ENCODE measurements at places on chromosomes 7 and 10. TPM values are rescaled to one million over a fixed set of nuclear protein-coding genes. Genes with fewer than 3 reads are reported as not detected.

The NT5C3A gene
- 81.4 TPM for total RNA-seq

The COL1A2 gene
- total RNA-seq, result 1.6 TPM

The RUFY2 gene
- total RNA-seq, result 12.4 TPM

The PTPN12 gene
- 20.6 TPM for total RNA-seq

- H3K27me3 ChIP-seq, result peaks cover 5% of the 10 kb centered on the region
- peaks cover 19% of the 10 kb centered on the region for H3K4me1 ChIP-seq
- H3K36me3 ChIP-seq, result peaks cover 7% of the 10 kb centered on the region
- no peak for DNase-seq
Observed at GRCh38 chr7:123768493-123768892, 19.7 kb upstream of the WASL start.

DNA sequence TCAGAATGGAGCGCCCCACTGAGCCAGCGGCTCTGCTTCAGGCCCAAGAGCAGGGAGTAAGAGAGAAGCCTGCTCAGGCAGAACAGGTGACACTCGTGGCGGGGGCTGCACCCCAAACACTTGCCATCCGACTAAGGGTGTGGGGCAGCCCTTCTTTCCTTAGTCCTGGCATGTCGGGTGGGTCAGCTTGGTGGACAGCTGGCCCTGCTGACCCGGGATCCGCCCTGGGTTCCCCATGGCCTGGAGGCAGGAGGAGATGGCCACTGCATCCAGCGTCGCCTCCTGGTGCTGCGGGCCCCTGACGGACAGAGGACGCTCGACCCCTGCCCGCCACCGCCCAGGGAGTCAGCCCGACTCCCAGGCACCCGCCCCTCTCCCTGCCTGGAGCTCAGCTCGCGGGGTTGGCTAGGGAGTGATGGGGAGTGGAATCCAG, 1.2 kb upstream of the PAOX start:
- no peak overlapping the region for H3K27ac ChIP-seq
- H3K36me3 ChIP-seq, result no peaks in the 10 kb centered on the region
- H3K27me3 ChIP-seq, result peaks cover 17% of the 10 kb centered on the region
- peaks cover 10% of the 10 kb centered on the region for H3K4me1 ChIP-seq

- no peak overlapping the region for H3K4me3 ChIP-seq
- no peaks in the 10 kb centered on the region for H3K27me3 ChIP-seq
- peaks cover 25% of the 10 kb centered on the region for H3K4me1 ChIP-seq
- H3K36me3 ChIP-seq, result peaks cover 61% of the 10 kb centered on the region
- no peak for DNase-seq
Observed at GRCh38 chr10:17660921-17661320, 17.0 kb downstream of the STAM start.

DNA sequence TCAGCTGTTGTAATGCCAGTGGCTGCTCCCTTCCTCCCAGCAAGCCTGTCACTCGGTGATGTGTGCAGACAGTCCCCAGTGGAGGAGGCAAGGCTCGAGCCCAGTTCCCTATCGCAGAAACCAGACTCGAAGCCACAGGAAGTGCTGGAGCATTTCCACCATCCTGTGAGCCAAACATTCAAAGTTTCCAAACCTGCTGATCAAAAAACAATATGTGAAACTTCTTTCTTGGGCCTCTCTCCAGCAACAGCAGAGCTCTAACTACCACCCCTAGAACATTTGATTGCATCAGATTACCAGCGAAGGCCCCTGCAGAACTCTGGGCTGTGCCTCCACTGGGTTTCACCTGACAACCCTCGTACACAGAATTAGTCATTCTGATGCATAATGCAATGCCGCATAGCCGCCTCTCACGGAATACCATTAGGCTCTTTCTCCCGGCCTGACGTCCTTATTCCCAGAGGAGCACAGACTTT, 94.0 kb downstream of the ELMO1 start:
- peak; percentile 60 for DNase-seq
- no peaks in the 10 kb centered on the region for H3K36me3 ChIP-seq
- H3K4me3 ChIP-seq, result no peak overlapping the region
- no peaks in the 10 kb centered on the region for H3K27me3 ChIP-seq
- H3K27ac ChIP-seq, result peak overlapping the region; percentile 42

DNA sequence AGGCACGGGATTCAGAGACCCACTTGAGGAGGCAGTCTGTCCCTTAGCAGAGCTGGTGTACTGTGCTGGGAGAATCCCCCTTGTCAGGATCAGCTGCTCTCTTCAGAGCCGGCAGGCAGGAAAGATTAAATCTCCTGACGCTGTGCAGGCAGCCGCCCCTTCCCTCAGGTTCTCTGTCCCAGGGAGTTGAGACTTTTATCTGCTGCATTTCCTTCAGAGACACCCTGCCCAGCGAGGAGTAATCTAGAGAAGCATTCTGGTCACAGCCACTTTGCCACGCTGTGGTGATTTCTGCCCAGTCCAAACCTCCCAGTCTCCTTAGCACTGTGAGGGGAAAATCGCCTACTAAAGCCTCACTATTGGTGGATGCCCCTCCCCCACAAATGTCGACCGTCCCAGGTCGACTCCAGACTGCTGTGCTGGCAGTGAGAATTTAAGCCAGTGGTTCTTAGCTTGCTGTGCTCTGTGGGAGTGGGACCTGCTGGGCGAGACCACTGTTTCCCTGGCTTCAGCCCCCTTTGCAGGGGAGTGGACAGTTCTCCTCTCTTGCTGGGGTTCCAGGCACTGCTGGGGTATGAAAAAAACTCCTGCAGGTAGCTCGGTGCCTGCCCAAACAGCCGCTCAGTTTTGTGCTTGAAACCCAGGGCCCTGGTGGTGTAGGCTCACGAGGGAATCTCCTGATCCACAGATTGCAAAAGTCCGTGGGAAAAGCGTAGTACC, 265.4 kb downstream of the ZWINT start:
- no peaks in the 10 kb centered on the region for H3K4me1 ChIP-seq
- H3K27ac ChIP-seq, result no peak overlapping the region
- H3K27me3 ChIP-seq, result no peaks in the 10 kb centered on the region

GRCh38 chr7:57651006-57651405, 201.0 kb downstream of the ZNF716 start:
- no peak overlapping the region for H3K4me3 ChIP-seq
- no peak for DNase-seq
- no peaks in the 10 kb centered on the region for H3K4me1 ChIP-seq

GRCh38 chr7:70094831-70095230, 496.6 kb downstream of the AUTS2 start:
- H3K4me3 ChIP-seq, result no peak overlapping the region
- H3K36me3 ChIP-seq, result no peaks in the 10 kb centered on the region
- H3K4me1 ChIP-seq, result no peaks in the 10 kb centered on the region
- no peaks in the 10 kb centered on the region for H3K27me3 ChIP-seq

- no peaks in the 10 kb centered on the region for H3K4me1 ChIP-seq
- no peaks in the 10 kb centered on the region for H3K36me3 ChIP-seq
- H3K27ac ChIP-seq, result no peak overlapping the region
- no peaks in the 10 kb centered on the region for H3K27me3 ChIP-seq
Observed at GRCh38 chr7:125611582-125611981, 682.0 kb upstream of the POT1 start.

DNA sequence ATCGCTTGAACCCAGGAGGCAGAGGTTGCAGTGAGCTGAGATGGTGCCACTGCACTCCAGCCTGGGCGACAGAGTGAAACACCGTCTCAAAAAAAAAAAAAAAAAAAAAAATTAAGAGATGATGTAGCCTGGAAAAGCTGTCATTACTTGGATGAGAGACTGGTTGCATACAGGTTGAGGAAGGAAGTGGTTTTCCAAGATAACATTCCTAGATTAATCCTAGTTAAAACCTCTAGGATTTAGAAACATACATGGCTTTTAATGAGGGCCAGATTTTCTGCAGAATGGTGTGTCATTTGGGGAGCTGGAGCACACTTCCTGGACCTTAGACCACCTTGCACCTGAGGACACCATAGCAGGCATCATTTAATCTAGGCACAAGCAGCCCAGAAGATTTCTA, 17.8 kb downstream of the VWA2 start:
- peaks cover 3% of the 10 kb centered on the region for H3K27me3 ChIP-seq
- H3K36me3 ChIP-seq, result no peaks in the 10 kb centered on the region
- no peak overlapping the region for H3K27ac ChIP-seq
- no peak for DNase-seq
- H3K4me1 ChIP-seq, result peaks cover 6% of the 10 kb centered on the region
- H3K4me3 ChIP-seq, result no peak overlapping the region

DNA sequence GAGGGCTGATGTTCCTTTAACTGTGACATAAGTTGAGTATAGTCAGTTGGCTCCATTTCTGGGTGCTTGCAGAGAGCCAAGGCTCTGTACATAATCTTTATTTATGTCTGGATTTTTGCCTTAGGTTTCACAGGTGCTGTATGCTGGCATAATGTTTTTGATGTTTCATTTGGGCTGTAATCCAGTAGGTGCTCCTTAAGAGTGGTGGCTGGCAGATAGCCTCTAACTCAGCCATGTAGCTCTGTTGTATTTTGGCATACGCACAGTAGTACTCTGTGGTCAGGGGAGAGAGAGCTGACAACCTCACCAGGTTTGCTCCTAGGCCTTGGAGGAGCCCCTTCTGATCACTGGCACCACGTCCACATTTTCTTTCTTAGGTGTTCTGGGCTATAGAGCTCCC, 61.1 kb downstream of the RNF133 start:
- H3K4me3 ChIP-seq, result no peak overlapping the region
- no peaks in the 10 kb centered on the region for H3K4me1 ChIP-seq
- no peaks in the 10 kb centered on the region for H3K27me3 ChIP-seq
- H3K36me3 ChIP-seq, result no peaks in the 10 kb centered on the region
- H3K27ac ChIP-seq, result no peak overlapping the region

DNA sequence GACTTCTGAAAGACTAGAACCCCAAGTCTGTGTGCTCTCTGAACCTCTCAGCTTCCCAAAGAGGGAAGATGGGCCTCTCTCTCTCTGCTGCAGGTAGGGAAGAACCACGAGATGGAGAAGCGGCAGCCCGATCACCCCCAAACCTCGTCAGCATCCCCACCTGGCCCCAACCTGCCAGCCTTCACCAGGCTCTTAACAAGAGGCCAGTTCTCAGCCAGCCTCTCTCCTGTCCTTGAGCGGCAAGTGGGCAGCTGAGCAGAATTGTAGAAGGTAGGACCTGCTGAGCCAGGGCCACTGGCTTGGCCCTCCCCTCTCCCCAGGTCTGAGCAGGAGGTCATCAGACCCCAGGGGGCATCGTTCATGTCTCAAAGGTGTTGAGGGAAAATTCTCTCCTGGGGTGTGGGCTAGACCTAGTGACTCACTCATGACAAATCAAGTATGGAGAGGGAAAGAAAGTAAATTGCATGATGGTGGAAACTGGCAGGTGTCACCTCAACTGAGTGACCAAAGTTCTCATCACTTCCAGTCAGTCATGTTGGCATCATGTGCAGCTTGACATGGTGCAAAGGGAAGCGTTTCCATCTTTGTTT, 92.0 kb upstream of the GPR26 start:
- H3K36me3 ChIP-seq, result no peaks in the 10 kb centered on the region
- no peak for DNase-seq
- no peaks in the 10 kb centered on the region for H3K4me1 ChIP-seq
- H3K27ac ChIP-seq, result no peak overlapping the region

DNA sequence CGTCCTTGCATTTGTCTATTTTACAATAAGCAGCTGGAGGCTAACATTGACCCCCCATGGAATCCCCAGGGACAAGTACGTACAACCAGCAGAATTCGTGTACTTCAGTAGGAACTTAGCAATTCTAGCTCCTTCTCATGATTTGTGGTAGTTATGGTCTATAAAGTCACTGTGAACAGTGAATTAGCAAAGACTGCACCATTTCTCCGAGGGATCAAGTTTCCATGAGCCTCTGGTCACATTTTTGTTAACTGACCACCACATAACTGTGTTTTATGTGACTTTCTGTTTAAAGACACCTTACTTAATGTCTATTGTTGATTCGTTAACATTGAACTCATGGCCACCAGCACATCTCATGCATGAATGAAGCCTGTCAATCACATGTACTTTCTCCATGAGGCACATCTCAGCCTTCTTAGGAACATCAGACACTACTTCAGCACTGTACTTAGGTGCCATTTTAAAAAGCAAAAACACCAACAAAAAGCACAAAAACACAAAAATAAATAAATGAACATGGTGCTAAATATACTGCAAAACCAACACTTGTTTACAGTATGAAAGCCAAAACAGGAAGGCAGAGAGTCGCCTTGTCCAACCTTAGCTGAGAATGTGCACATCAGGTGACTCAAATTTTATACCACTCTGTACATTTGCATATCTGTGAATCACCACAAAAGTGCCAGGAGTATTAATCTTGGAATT, 9.0 kb upstream of the UCN3 start:
- peaks cover 32% of the 10 kb centered on the region for H3K27me3 ChIP-seq
- H3K4me1 ChIP-seq, result peaks cover 4% of the 10 kb centered on the region
- H3K27ac ChIP-seq, result no peak overlapping the region
- DNase-seq, result no peak

DNA sequence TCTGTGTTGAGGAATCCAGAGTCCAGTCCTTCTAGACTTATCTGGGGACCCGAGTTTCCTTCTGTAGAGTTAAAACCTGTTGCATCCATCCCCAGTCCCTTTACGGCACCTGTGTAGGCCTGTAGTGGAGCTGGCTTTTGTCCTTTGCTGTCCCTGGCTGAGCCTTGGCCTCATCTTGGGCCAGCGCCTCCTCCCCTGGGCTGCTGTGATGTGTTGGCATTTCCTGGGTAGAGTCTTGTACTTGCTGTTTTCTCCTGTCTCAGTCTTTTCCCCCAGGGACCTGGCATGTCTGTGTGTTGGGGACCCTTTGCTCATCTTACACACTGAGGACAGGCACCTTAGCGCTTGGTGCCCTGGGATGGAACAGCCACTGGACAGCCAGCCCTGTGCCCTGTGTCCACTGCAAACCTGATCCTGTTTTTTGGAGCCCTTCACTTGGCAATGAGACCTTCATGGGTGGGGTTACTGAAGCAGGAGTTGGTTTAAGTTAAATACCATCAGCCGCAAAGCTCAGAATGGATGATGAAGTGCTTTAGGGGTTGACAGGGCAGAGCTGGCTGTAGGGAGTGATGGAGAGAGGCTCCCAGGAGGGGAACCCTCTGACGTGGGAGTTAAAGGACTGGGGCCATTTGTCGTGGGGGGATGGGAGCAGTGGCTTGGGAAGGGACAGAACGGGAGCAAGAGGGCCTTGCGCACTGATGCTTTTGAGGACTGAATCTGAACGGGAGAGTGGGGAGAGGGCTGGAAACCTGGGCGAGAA, 50.9 kb downstream of the CUX1 start:
- H3K4me3 ChIP-seq, result no peak overlapping the region
- no peaks in the 10 kb centered on the region for H3K27me3 ChIP-seq
- no peaks in the 10 kb centered on the region for H3K4me1 ChIP-seq
- H3K36me3 ChIP-seq, result no peaks in the 10 kb centered on the region
- no peak overlapping the region for H3K27ac ChIP-seq
- no peak for DNase-seq

GRCh38 chr7:76234931-76235441, 33.3 kb downstream of the SRRM3 start:
- H3K27me3 ChIP-seq, result peaks cover 36% of the 10 kb centered on the region
- peak overlapping the region; percentile 24 for H3K4me3 ChIP-seq
- H3K36me3 ChIP-seq, result no peaks in the 10 kb centered on the region
- peak; percentile 88 for DNase-seq
- no peak overlapping the region for H3K27ac ChIP-seq

DNA sequence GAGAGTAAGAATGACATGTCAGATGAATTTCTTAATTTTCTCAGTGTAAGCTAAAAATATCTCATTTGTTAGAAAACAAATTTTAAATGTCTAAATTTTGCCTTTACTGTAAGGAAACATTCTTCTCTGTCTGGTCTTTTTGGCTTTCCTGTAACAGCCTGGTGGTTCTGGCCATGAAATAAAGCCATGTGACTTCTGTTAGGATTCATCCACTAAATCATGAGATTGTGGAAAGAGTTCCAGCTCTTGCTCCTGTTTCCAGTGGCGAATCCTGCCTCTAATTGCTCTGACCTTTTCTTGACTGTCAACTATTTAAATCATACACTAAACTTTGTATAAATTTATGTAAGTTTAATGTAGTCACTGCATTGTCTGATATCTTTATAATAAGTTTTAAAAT, 398.5 kb upstream of the AKR1E2 start:
- H3K27me3 ChIP-seq, result peaks cover 2% of the 10 kb centered on the region
- no peak overlapping the region for H3K27ac ChIP-seq
- no peak overlapping the region for H3K4me3 ChIP-seq
- H3K36me3 ChIP-seq, result no peaks in the 10 kb centered on the region
- H3K4me1 ChIP-seq, result no peaks in the 10 kb centered on the region

All from activated CD8-positive, alpha-beta memory T cell treated with anti-CD3 and anti-CD28 coated beads, Interleukin-2, amount 10 ng/mL, durations not matched to agents 7 days and 5 days (primary cell).